ENCODE measurements at places on chromosomes 13 and 19.

DNA sequence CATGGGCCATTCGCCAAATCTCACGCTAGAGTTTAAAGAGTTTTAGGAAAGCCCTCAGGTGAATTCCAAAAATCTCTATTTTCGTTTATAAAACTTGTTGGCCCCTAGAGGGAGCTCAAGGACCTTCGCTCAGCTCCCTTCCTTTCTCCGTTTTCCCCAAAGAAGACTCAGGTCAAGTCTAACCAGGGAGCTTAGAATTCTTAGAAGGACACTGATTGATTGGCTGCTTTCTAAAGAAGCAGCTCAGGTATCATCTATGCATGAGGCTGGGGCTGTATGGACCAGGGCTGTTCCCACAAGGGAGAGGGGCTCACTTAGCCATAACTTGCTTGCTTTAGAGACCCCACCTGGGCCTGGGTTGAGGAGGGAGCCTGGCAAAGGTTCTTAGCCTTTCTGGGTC, 20.5 kb downstream of the DZIP1 start:
- no peak for DNase-seq

DNA sequence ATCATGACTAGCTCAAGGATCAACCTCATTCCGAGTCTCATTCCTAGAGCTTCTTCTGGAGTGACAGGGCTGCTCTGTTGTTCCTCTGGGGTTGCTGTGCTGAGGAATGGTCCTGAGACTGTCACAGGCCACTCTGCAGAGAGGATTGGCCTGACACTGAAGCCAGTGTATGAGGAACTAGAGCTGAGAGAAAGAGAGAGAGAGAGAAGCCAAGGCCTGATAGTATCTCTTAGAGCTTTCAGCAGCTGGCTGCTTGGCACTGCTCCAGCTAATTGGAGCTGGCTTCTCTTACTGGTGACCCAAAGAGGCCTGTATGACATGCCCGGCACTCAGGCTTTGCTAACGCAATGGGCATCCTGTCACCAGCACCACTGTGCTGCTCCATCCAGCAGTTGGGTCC, 73.4 kb upstream of the FLT1 start:
- DNase-seq: no peak

- no peak for DNase-seq
Observed at GRCh38 chr13:79987323-79987722, 353.6 kb downstream of the SPRY2 start.

GRCh38 chr13:91368676-91369440, 21.4 kb downstream of the MIR17HG start:
- no peak for DNase-seq

- DNase-seq: no peak
Observed at GRCh38 chr13:98273067-98273823, 96.2 kb upstream of the RNF113B start.

- DNase-seq: no peak
Observed at GRCh38 chr13:40389081-40389641, 277.3 kb downstream of the FOXO1 start.

GRCh38 chr13:112335135-112335534, 41.0 kb upstream of the SPACA7 start:
- DNase-seq: no peak

GRCh38 chr13:60303166-60303565, 93.9 kb upstream of the TDRD3 start:
- DNase-seq: no peak

DNA sequence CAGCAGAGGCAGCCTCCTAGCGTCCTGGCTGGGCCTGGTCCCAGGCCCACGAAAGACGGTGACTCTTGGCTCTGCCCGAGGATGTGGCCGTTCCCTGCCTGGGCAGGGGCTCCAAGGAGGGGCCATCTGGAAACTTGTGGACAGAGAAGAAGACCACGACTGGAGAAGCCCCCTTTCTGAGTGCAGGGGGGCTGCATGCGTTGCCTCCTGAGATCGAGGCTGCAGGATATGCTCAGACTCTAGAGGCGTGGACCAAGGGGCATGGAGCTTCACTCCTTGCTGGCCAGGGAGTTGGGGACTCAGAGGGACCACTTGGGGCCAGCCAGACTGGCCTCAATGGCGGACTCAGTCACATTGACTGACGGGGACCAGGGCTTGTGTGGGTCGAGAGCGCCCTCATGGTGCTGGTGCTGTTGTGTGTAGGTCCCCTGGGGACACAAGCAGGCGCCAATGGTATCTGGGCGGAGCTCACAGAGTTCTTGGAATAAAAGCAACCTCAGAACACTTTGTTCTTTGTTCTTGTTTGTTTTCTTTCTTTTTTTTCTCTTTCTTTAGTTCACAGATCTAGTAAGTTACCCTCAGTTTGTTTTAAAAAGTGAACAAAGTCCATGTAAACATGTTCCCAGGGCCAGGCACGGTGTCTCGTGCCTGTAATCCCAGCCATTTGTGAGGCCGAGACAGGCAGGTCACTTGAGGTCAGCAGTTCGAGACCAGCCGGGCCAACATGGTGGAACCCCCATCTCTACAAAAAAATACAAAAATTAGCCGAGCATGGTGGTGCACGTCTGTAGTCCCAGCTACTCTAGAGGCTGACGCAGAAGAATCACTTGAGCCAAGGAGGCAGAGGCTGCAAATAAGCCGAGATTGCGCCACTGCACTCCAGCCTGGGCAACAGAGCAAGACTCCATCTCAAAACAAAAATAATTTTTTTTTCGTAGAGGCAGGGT, 10.2 kb downstream of the ANGPTL4 start:
- no peak for DNase-seq

DNA sequence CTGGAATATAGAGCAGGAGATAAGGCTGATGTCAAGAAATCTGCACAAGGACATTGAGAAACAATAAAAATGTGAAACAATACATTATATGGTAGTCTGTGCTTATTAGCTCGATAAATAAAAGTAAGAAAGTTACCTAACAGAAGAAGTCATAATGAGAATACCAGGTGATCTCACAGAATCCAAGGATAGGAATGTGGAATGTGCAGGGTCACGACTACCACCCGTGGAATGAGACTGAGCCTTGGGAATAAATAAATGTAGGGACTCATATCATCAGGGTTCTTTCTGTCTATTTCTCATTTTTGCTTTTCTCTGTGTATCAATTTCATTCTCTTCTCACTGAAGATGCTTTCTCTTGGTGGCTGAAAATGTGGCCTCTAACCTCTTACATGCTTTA, 26.0 kb upstream of the KBTBD7 start:
- no peak for DNase-seq

GRCh38 chr19:8397746-8398310, 7.7 kb downstream of the RAB11B start:
- DNase-seq: no peak

DNA sequence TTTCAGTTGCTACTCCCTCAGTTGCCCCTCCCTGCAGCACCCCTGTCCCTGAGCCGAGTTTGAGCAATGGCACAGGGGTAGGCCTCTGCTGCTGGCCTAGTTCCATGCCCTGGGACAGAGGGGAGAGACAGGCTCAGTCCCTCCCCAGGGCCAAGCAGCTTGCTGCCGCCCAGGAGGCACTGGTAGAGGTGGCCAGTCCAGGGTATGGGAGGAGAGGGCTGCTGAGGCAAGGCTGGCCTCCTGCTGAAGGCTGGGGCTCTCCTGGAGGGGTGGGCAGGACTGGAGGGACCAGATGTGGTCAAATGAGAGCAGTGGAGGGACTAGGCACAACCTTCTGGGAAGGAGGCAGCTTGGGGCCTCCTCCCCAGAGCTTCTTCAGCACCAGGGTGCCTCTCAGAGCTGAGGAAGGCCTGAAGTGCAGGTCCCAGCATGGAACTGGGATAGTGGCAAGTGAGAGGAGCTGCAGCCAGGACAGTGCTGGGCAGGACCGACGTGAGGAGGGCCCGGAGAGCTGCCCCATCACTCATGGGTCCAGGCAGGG, 29.8 kb upstream of the VSTM2B start:
- no peak for DNase-seq

DNA sequence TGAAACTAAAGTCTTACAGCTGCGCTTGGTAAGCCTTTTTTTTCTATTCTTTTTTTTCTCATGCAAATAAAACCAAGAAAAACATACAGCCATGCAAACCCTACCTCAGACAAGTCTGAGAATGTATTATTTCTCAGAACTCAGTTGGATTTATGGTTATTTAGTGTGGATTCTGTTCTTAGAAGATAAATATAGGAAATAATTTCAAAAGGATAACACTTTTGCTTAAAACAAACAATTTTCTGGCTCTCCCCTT, 40.7 kb upstream of the TNFSF11 start:
- DNase-seq: no peak

DNA sequence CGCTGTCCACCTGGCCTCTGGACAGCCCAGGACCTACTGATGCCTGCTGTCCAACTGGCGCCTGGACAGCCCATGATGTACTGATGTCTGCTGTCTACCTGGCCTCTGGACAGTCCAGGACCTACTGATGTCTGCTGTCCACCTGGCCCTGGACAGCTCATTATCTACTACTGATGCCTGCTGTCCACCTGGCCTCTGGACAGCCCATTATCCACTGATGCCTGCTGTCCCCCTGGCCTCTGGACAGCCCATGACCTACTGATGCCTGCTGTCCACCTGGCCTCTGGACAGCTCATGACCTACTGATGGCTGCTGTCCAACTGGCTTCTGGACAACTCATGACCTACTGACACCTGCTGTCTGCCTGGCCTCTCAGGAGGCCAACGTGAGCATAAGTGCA, 208.1 kb downstream of the TEX29 start:
- no peak for DNase-seq

- no peak for DNase-seq
Observed at GRCh38 chr13:51933466-51934058, 71.8 kb downstream of the CCDC70 start.

GRCh38 chr13:79648191-79648590, 167.2 kb downstream of the NDFIP2 start:
- DNase-seq: no peak

DNA sequence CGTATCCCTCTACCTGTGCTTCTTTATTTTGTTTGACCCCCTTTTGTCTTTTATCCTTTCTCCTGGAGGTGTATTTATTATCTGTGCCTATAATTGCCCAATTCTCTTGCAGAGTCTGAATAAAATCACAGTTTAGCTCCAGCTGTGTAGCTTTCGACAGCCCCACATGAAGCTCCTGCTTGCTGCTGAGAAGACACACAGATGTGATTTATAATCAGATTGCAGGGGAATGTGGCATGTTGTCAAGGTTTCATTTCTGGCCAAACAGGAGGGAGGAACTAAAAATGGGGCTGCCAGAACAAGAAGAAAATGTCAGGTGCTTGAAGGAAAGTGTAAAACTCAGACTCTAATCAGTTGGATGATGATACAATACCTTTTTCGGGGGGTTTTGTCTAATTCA, 22.7 kb downstream of the CCNA1 start:
- DNase-seq: no peak

DNA sequence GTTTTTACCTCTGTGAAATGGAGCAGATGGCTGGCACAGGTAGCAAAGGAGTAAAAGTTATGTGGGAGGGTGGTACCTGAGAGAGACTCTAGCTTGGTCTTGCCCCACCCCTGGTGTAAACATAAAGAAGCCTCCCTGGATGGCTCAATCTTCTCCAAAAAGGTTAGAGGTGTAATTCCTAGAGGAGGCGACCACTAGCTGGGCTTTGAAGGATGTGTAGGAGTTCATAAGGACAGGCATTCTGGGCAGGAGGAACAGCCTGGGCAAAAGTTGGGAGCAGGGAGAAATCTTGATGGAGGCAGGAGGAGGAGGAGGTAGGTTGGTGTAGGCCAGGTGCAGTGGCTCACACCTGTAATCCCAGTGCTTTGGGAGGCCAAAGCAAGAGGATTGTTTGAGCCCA, 7.8 kb upstream of the ICAM4 start:
- DNase-seq: no peak

DNA sequence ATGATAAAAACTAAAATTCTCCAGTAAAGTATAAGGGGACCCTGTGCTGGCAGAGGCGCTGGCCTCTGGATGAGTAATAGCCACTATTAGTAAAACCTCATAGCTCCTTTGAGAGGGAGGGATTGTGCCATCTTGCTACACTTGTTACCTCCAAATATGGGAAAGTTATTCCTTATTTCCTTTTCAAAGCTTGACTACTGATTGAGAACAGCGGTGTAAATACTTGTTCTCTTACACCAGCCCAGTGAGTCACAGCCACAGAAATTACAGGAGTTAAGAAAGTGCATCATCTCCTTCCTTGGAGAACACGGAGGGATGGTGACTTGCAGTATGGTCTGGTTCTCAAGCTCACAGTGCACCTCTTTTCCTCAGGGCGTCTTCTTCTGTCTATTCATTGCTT, 379.0 kb downstream of the EFNB2 start:
- DNase-seq: peak; percentile 88

DNA sequence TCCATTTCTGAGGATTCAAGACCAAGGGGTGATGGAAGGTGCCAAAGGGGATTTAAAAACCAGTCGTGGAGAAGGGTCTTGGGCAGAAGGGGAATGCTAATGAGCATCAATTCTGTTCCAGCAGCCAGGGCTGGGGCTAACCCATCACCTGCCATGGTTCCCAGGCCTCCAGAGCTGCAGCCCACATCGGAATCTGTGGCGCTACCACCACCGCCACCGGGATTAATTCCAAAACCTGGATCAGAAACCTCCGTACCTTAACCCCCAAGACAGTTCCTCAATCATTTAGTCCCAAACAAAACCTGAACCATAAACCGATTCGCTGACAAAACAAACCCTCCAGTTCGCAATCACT, 583 bp downstream of the ZNF615 start:
- DNase-seq: no peak

GRCh38 chr19:44904426-44904994, 1.1 kb upstream of the APOE start:
- DNase-seq: no peak

GRCh38 chr13:109369353-109370052, 416.9 kb downstream of the IRS2 start:
- no peak for DNase-seq

GRCh38 chr19:3618144-3618810, 8.3 kb downstream of the CACTIN start:
- no peak for DNase-seq

DNA sequence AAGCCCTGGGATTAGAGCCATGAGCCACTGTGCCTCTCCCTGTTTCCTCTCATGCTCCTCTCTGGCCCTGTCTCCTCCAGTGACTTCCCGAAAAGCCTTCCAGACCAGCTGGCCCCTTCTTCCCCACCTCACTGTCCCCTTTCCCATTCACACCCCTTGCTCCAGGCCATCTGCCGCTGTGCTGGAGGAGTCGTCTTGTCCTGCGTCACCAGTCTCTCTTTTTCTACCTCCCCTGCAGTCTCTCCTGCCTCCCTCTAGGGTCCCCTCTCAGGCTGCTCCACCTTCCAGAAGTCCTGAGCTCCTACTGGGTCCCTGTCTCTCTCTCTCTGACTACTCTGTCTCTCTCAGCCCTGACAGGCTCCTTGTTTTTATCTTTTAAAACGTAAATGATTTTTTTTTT, 5.3 kb upstream of the FFAR1 start:
- DNase-seq: no peak

- DNase-seq: no peak
Observed at GRCh38 chr13:32590266-32590665, 4.0 kb downstream of the PDS5B start.

DNA sequence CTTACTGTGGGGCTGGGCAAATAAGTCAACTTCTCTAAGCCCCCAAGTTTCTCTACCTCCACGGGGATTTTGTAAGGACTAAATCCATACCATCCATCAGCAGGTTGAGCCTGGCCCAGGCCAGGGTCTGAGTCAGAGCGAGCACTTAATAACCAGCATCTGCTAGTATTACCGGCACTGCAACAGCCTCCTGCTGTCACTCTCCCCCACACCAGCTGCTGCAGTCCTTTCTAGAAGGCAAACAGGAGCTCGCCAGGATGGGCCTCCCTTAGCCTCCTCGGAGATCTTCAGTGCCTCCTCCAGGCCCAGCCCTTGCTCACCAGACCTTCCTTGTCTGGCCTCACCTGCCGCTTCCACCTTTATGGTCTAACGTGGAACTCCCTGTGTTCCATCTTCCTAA, 3.2 kb downstream of the NAPA start:
- DNase-seq: no peak
